H4 (cell line): ENCODE measurements at places on chromosomes 3 and 15. TPM values are rescaled to one million over a fixed set of nuclear protein-coding genes. Genes with fewer than 3 reads are reported as not detected.

FAM174B gene
- total RNA-seq = 0.06 and 0.14 TPM in 2 replicates

LRTM1 gene
- not detected in 2 replicates for total RNA-seq

CKMT1B gene
- total RNA-seq = 0.95 TPM in 1 of 2 replicates, not detected in the other

APOD gene
- total RNA-seq = 0.12 TPM in 1 of 2 replicates, not detected in the other

IGSF10 gene
- under 0.01 and 0.77 TPM in 2 replicates for total RNA-seq

ZIC1 gene
- 20.8 and 34.1 TPM in 2 replicates for total RNA-seq

CLDN18 gene
- total RNA-seq = not detected in 2 replicates

SH2D7 gene
- total RNA-seq = not detected in 2 replicates

SCAANT1 gene
- not detected in 2 replicates for total RNA-seq

MDFIC2 gene
- total RNA-seq = not detected in 2 replicates

C2CD4A gene
- not detected in 2 replicates for total RNA-seq

CFAP161 gene
- 0.25 and 1.7 TPM in 2 replicates for total RNA-seq

CHRNA3 gene
- total RNA-seq = 0.04 TPM in 1 of 2 replicates, not detected in the other

- DNase-seq = no peak
These were observed 39.6 kb downstream of the CLDN11 start for GRCh38 chr3:170458285-170458684.

GRCh38 chr3:126212620-126213378, 32.4 kb upstream of the ALDH1L1 start:
- no peak for DNase-seq

DNA sequence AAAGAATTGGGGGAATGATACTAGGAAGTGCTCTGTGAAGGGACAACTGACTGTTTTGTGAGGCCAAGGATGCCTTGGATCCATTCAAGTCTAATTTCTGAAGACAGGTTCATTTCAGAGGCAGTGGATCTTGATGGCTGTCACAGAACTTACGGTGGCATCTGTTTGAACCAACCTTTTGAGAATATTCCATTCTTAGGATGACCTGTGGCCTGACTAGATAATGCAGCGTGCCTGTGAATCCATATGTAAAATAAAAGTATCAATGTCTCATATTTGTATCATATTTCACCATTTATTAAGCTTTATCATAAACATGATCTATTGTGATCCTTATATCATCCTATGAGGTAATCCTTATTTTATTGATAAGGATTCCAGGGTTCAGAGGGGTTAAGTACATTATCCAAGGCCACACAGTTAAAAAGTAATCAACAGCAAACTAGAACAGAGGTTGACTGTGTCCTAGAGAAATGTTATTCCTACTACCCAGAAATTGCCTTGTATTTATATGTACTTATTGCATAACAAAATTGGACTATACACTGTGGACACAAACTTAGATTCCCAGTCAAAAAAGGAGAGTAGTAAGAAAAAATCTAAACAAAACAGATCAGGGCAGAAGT, 34.3 kb downstream of the IL1RAP start:
- no peak for DNase-seq

- no peak for DNase-seq
These were observed 19.1 kb upstream of the APEH start for GRCh38 chr3:49654955-49655556.

- no peak for DNase-seq
These were observed 512.7 kb downstream of the SHQ1 start for GRCh38 chr3:72335458-72336095.

- DNase-seq = no peak
These were observed 324.1 kb upstream of the RASGRP1 start for GRCh38 chr15:38888701-38889221.

DNA sequence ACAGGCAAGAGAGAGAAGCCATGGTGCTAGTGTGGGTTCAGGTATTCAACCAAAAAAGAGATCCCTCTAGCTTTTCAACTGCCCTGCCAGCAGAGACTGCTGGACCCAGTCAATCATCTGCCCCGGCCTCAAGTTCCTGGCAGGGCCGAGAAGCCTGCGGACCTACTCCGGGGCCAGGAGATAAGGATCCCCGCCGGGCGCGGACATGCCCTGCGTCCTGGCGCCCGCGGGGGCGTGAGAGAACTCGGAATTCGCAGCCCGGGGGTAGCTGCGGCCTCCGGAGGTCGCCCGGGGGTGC, 821 bp upstream of the MAGI1 start:
- no peak for DNase-seq

DNA sequence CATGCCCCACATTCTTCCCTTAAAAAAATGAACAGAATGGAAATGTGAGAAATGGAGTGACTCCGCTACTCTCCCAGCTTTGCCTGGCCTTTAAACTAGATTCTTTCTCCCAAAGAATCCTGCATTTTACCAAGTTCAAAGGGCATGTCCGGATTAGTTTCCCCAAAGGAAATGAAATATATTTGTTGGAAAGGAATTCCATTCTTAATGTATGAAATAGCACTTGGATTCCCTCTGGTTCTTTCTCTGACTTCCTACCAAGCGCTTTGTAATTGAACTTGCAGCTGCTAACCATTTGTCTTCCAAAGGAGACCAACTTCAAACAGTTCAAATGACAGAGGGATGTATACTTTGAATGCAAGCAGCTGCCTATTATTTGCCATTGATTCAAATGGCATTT, 18.9 kb downstream of the MAP2K1 start:
- no peak for DNase-seq

DNA sequence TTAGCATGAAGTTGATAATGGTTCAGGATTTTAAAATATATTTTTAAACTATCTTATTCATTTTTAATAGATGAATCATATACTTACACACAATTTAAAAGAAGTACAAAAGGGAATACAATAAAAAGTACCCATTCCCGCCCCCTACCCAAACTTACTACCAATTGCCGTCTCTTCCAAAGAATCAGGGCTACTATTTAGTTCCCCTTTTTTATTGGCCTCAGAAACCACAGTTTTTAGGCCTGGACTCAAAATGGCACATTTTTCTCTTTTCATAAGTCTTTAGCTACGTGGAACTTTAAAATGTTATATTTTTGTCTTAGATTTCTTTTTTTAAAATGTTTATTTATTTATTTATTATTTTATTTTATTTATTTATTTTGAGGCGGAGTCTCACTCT, 18.0 kb downstream of the LRRK1 start:
- DNase-seq = no peak

- peak; percentile 40 for DNase-seq
These were observed 23.1 kb upstream of the EIF4A2 start for GRCh38 chr3:186760141-186760833.

DNA sequence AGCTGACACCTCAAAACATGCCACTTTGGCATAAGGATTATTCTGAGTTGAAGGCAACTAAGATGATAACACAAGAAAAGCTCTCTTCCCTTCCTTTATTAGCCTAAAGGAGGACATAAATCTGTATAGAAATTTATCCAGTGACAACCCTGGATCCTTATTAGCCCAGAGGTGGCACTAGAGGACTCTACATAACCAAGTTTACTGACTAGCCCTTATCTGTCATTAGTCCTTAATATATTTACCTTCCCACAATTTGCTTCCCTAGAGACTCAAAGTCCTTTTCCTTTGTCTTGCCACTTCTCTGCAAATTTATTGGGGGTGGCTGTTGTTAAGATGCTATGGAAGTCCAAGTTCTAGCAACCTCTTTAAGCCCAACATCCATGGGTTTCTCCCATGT, 26.7 kb downstream of the CEP70 start:
- no peak for DNase-seq

DNA sequence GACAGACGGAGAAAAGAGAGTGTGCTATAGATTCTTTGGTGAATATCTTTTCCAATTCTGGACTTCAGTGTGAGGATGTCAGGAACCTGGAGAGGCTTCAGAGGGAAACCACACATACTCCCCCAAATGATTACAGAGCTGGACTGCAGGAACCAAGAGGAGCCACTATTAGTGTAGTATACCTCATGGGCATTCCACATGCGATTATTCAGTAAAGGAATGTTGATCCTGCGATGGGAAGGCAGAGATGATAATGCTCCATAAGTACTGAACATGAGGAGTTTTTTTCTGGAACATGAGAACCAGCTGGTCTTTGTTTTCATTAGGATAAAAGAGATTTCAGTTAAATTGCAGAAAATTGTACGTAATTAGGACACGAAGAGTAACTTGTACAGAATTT, 18.7 kb downstream of the STARD9 start:
- DNase-seq = no peak

GRCh38 chr3:33578325-33579177, 138.3 kb upstream of the UBP1 start:
- peak; percentile 13 for DNase-seq

DNA sequence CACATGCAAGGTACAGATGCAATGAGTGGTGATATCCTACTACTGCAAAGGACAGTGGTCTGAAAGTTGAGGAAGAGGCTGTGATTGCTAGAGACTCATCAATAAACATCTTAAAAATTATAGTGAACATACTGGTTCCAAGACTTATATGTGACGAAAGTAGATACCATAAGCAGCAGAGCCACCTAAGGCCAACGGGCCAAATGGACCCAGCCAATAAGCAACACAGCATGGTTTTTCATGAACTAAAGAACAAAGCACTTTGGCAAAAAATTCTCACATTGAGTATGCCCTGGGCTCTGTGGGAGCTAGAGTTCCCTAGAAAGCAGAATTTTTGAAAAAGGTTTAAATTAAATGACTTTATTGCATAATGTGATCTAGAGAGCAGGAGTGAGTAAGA, 272.1 kb downstream of the SI start:
- peak; percentile 27 for DNase-seq
